RWPE1 (cell line): ENCODE measurements at places on chromosomes 7 and 10.

DNA sequence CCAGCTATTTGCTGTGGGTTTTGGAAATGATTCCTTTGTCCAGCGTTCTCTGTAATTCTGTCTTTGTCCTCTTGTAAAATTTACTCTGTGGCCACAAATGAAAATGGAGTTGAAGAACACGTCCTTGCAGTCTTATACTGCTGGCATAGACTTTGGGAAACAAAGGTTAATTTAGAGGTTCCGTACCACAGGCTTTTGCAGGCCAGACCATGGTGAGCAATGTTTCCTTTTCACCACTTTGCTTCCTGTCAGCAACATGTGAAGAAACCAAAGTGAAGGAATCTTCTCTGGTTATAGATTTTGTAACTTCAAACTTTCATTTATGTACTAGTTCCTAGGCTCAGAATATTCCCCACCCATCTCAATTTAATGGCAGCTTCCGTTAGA, 488.5 kb downstream of the MDFIC start:
- DNase-seq: no peak

DNA sequence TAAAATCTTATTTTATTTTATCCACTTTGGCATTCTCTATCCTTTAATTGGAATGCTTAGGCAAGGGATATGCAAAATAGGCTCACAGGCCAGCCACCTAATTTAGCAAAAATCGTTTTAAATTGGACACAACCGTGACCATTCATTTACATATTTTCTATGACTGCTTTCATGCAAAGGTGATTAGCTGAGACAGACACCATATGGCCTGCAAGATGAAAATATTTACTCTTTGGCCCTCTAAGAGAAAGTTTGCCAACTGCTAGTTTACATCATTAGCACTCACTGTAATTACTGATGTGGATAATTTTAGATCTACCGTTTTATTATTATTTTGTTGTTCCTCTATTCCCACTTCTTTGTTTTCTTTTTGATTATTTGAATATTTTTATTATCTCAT, 375.5 kb upstream of the LRRTM3 start:
- DNase-seq: no peak

- no peak for DNase-seq
These were observed 34.7 kb upstream of the SLC35B4 start for GRCh38 chr7:134351424-134351823.

- no peak for DNase-seq
These were observed 12.5 kb upstream of the KLHL7 start for GRCh38 chr7:23093111-23093510.

- DNase-seq: no peak
These were observed 1.0 kb upstream of the AVPI1 start for GRCh38 chr10:97687785-97688781.

GRCh38 chr7:21281193-21281592, 146.7 kb upstream of the SP4 start:
- no peak for DNase-seq

- no peak for DNase-seq
These were observed 67.1 kb downstream of the CDK14 start for GRCh38 chr7:90663176-90663575.

GRCh38 chr7:55508221-55509011, 63.9 kb downstream of the VOPP1 start:
- DNase-seq: no peak

GRCh38 chr7:140885735-140886334, 38.9 kb downstream of the BRAF start:
- DNase-seq: no peak

GRCh38 chr10:28300027-28300426, 2.8 kb downstream of the MPP7 start:
- peak; percentile 6 for DNase-seq

- peak; percentile 3 for DNase-seq
These were observed 479.7 kb downstream of the ATRNL1 start for GRCh38 chr10:115572740-115573455.

DNA sequence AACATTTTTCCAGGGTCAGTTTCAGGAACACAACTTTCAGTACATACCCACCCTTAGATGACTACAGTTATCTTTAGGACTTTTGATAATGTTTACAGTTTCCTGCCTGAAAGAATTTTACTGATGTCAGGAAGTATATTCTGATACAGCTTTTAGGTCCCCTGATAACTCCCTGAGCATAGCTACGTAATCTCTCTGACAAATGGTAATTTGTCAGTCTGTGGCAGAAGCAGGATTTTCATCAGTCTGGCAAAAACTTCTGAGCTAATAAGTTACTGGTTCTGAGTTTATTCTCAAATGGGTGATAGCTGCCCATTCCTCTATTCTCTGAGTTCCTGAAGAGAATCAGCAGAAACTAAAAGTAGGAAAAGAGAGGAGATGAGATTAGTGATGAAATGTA, 270.1 kb upstream of the MTPN start:
- no peak for DNase-seq

- no peak for DNase-seq
These were observed 23.9 kb upstream of the ZNF273 start for GRCh38 chr7:64879086-64879730.

DNA sequence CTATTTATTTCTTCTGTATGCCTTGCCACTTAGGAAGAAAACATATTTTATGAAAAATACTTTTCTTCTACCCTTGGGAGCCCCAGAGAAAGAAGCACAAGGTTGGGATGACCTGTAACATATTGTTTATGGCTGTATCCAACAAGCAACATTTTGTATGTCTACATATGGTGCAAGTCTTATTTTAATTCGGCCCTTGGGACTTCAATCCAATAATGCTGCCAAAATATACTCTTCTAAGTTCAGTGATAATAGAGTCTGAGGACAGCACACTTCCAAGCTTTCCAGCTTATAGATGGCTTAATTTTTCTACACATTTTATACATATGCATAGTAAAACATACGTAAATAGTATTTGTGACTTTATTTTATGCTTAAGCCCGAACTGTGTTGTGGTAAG, 318.5 kb upstream of the SEMA3A start:
- no peak for DNase-seq

- DNase-seq: peak; percentile 46
These were observed 141.3 kb upstream of the KLF14 start for GRCh38 chr7:130875265-130875741.

- no peak for DNase-seq
These were observed 85.7 kb downstream of the PARP12 start for GRCh38 chr7:139976838-139977656.

GRCh38 chr10:96995851-96996250, 163.8 kb downstream of the LCOR start:
- no peak for DNase-seq

- no peak for DNase-seq
These were observed 26.0 kb downstream of the SLIT1 start for GRCh38 chr10:97159646-97160305.

DNA sequence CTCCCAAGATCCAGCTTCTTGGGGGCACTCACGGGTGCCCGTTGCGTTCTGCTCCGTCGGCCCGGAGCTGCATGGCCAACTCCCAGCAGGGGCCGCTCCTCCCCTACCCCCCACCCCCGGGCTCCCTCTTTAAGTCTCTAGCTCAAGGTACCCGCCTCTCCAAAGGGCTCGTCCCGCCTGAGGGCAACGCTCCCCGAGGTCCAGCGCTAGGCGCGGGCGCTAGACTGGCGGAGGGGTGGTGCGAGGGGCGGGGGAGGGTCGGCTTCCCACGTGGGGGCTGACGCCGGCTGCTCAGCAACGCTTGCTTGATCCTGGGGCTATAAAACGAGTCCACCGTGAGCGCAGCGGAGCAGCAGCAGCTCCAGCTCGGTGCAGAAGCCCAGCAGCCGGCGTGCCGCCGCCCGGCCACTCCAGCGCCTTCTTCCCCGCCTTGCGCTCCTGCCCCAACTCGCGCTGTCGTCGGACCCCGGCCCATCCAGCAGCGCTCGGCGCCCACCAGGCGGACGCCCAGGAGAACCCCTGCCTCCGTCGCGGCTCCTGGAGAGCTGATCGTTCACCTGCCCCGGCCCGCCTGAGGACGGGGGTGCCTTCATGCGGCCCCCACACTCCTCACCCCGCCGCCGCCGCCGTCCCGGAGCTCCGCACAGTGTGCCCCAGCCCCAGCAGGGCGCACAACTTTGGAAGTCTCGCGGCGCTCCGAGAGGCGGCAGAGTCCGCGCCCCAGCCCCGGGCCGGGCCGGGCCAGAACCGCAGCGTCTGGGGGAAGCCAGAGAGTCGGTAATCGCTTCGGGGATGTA, at the start of gene ADRA2A:
Gene ADRA2A (plus strand): TSS at position 348 of the 797 bp plus-strand sequence. CDS start 968 bp downstream, outside the sequence.
- no peak for DNase-seq

DNA sequence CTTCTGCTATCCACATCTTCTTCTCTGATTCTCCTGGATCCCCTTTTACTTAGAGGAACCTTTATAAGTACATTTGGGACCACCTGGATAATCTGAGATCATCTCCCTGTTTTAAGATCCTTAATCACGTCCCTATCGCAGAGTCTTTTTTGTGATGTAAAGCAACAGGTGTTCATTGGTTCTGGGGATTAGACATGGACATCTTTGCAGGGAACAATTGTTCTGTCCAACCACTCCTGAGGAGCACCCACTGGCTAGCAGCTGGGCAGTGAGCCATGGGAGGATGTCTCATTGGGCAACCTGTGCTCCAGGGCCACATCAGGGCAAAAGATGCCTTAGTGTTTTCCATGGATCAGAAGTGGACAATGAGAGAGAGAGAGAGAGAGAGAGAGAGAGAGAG, 56.0 kb downstream of the ZNF800 start:
- no peak for DNase-seq

GRCh38 chr7:91636728-91637127, 243.8 kb downstream of the MTERF1 start:
- DNase-seq: no peak

GRCh38 chr10:44993922-44994751, 6.6 kb upstream of the ZNF22 start:
- DNase-seq: no peak

- DNase-seq: no peak
These were observed 143.6 kb upstream of the FAM13C start for GRCh38 chr10:59505926-59506325.

GRCh38 chr10:5450605-5451384, 38.4 kb downstream of the NET1 start:
- DNase-seq: no peak

GRCh38 chr7:22137466-22137865, 191.8 kb upstream of the CDCA7L start:
- no peak for DNase-seq

GRCh38 chr7:18770154-18770811, 274.7 kb downstream of the HDAC9 start:
- peak; percentile 36 for DNase-seq

- DNase-seq: no peak
These were observed 72.7 kb downstream of the BTAF1 start for GRCh38 chr10:91996266-91996665.

DNA sequence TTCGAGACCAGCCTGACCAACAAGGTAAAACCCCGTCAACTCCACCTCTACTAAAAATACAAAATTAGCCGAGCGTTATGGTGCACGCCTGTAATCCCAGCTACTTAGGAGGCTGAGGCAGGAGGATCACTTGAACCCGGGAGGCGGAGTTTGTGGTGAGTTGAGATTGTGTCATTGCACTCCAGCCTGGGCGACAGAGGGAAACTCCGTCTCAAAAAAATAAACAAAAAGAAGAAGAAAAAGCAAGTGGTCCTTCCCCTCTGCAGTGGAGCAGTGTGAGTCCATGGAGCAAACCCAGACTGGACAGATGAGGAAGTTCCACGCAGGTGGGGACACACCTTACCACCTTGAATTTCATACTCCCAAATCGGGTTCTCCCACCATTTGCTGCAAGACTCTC, 13.1 kb upstream of the SERPINE1 start:
- DNase-seq: no peak

DNA sequence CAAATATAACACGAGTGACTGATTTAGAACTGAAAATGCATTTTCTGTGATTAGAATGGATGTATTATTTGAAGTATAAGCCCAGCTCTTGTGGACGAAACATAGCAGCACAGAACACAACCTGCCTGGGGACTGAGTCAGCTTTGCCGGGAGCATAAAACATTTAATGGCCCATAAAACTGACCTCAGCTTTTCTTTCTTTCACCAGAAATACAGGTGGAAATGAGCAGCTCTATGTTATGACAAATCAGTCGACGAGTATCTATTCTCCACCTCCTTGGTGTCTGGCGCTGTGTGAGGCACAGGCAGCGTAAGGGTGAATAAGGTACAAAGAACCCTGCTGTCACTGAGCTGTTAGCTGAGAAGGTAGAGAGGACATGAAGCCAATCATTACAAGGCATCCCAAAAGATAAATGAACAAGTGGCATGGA, 471.6 kb upstream of the AKR1E2 start:
- DNase-seq: peak; percentile 86

GRCh38 chr7:102934239-102934638, 21.4 kb downstream of the LRRC17 start:
- no peak for DNase-seq

DNA sequence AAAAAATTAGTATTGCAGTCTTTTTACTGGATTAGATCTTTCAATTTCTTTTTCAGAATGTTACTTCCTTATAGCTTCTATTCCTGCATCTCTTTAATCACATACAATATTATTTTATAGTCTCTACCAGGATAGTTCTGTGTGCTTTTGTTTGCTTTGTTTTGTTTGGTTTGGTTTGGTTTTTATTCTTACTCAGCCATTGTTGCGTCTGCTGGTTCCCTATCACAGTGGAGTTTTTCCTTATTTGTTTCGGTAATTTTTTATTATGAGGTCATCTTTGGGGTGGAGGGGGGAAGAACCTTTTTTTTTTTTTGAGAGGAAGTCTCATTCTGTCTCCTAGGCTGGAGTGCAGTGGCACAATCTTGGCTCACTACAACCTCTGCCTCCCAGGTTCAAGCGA, 9.0 kb upstream of the BAIAP2L1 start:
- no peak for DNase-seq

GRCh38 chr7:157021071-157021870, 10.8 kb upstream of the MNX1 start:
- DNase-seq: no peak

- no peak for DNase-seq
These were observed 126.6 kb upstream of the LYZL2 start for GRCh38 chr10:30756151-30756550.

GRCh38 chr7:28695300-28696295, 262.5 kb downstream of the TRIL start:
- no peak for DNase-seq

GRCh38 chr10:120949609-120950031, 98.5 kb downstream of the WDR11 start:
- DNase-seq: no peak

DNA sequence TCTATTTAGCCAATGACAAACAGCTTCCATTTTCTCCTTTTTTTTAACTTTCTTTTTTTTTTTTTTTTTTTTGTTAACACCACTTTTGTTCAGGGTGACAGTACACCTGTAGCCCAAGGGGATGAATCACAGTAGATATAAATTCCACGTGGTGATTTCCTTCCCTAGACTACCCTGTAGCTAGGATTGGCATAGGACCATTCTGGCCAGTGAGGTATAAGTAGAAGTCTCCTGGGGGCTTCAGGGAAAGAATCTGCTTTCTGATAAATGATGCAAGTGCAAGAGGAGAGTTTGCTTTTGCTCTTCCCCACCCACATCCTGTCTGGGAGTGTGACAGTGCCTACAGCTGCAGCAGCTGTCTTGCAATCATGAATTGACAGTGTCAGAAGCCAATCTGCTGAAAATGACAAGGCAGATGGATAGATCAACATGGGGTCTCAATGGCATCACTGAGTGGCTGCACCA, 63.2 kb upstream of the TOMM7 start:
- no peak for DNase-seq
